K562 (cell line): ENCODE measurements at places on chromosomes 3 and 15. TPM values are rescaled to one million over a fixed set of nuclear protein-coding genes. Genes with fewer than 3 reads are reported as not detected.

Gene FOXB1
- not detected in 2 replicates for total RNA-seq

Gene MYH15
- total RNA-seq: 0.07 and 0.29 TPM in 2 replicates

Gene AMOTL2
- 0.31 and 0.54 TPM in 2 replicates for total RNA-seq

Gene SLC24A1
- 6.7 and 8.2 TPM in 2 replicates for total RNA-seq

Gene SEC61A1
- 112 and 113 TPM in 2 replicates for total RNA-seq

Gene DTX3L
- total RNA-seq: 6.2 and 6.6 TPM in 2 replicates

Gene ADAMTS9
- total RNA-seq: 0.13 and 0.18 TPM in 2 replicates

GRCh38 chr3:186049001-186049400 lies 59.9 kb downstream of the ETV5 start:
- no peak overlapping the region for H3K27ac ChIP-seq
- no peak overlapping the region for H3K4me3 ChIP-seq
- no peak for DNase-seq
- H3K4me1 ChIP-seq: no peaks in the 10 kb centered on the region; the same call in 2 of the 3 replicates
- H3K36me3 ChIP-seq: peaks cover 14% of the 10 kb centered on the region; the same call in 2 of the 3 replicates

DNA sequence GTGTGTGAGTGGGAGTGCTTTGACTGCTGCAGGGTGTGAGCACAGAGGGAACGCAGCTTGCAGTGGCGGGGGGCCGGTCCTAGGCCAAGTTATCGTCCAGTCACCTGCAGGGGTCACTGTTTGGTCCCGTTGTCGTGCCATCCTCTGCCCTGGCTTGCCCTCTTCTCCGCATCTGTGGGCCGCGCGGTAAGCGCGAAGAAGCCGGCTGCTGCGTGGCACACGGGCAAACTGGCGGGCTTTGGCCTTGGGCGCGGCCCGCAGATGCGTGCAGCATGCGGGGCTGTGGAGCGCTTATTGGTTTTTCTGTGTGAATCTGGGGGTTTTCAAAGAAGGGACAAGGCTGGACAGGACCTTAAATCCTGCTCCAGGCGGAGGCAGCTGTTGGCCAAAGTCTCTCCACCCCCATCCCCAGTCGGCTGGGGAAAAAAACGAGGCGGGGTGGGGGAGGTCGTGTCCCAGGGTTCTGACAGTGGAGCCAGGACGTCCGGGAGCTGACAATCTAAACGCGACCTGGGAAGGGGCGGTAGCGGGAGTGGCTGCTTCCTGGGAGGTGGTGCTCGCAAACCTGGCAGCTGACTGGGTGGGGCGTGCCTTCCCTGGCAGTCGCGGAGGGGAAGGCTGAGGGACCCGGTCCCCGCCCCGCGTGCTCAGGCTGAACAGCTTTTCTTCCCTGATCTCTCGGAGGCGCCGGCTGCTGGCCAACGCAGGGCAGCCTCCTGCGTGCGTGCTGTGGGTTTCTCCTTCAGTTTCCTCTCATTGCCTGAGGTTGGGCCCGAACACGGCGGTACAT lies 39.7 kb upstream of the VEPH1 start:
- no peak for DNase-seq
- H3K4me1 ChIP-seq: no peaks in the 10 kb centered on the region; the same call in 2 of the 3 replicates
- H3K36me3 ChIP-seq: no peaks in the 10 kb centered on the region
- no peak overlapping the region for H3K27ac ChIP-seq
- no peak overlapping the region for H3K4me3 ChIP-seq

DNA sequence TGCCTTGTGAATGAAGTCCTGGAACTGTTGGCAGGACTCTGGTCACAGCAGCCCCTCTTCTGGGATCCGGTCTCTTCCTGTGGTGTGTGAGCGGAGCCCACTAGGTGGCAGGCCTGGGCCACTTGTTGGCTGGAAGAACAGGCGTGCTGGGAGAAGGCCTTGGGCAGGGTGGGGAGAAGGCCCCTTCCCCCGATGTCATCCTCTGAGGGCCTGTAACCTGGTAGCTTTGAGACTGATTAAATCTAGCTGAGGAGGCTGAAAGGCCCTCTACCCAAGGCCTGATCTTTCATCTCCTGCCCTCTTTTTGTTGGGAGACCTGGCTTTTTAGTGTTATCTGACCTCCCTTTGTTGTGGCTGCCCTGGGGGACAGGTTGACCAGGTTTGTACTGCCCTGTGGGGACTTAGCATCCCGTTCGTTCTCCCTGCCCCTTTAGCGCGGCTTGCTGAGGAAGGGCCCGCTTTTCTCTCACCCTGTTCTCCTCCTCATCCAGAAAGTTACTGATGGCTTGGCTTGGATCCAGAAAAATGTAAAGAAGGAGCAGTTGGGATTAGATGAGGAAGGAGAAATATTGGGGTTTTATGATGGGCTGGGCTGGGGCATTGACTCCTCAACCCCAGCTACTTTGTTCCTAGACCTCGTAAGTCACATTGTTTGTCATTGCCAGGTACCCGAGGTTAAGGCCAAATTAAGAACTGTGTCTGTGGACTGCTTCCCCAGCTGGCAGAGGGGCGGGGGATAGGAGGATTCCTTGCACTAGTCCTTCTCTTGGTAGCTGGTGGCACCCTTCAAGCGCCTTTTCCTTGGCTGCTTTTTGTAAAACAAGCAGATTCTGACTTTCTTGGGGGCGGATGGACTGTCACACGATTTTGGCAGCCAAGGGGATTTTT lies 48.5 kb downstream of the CHCHD6 start:
- DNase-seq: peak; percentile 68
- no peak overlapping the region for H3K4me3 ChIP-seq
- no peaks in the 10 kb centered on the region for H3K27me3 ChIP-seq
- peaks cover 4% of the 10 kb centered on the region; the same call in 2 of the 3 replicates for H3K4me1 ChIP-seq
- no peaks in the 10 kb centered on the region; the same call in 2 of the 3 replicates for H3K36me3 ChIP-seq
- H3K27ac ChIP-seq: no peak overlapping the region; the same call in 2 of the 3 replicates

DNA sequence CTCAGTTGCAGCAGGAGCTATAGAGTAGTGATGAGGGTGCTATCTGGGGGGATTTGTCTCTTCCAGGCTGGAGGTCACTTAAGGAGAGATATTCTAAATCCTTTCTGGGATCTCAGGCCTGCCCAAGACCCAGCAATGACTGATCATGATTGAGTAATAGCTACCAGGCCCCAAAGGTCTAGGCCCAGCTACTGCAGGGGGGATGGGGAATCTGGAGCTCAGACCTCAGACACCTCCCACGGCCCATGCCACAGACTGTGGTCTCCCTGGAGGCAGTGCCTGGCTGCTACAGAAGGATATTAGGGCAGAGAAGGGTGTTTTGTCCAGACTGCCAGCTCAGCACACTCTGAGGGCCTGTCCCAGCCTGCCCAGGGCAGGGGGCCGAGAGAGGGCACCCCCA lies 6.9 kb downstream of the SLC38A3 start:
- H3K27me3 ChIP-seq: peaks cover 18% of the 10 kb centered on the region
- H3K27ac ChIP-seq: no peak overlapping the region
- H3K4me3 ChIP-seq: no peak overlapping the region
- no peaks in the 10 kb centered on the region; the same call in none of the 2 replicates for H3K4me1 ChIP-seq
- no peaks in the 10 kb centered on the region for H3K36me3 ChIP-seq

- no peaks in the 10 kb centered on the region; the same call in 1 of the 2 replicates for H3K27me3 ChIP-seq
- no peak overlapping the region for H3K4me3 ChIP-seq
- H3K27ac ChIP-seq: no peak overlapping the region
- H3K36me3 ChIP-seq: no peaks in the 10 kb centered on the region
Measured at GRCh38 chr15:56532721-56533460, 68.0 kb upstream of the MNS1 start.

- no peak for DNase-seq
- no peak overlapping the region for H3K27ac ChIP-seq
- H3K4me1 ChIP-seq: no peaks in the 10 kb centered on the region
- no peaks in the 10 kb centered on the region for H3K27me3 ChIP-seq
- no peaks in the 10 kb centered on the region for H3K36me3 ChIP-seq
- H3K4me3 ChIP-seq: no peak overlapping the region
Measured at GRCh38 chr3:135752851-135753250, 212.7 kb upstream of the PPP2R3A start.

- peaks cover 29% of the 10 kb centered on the region for H3K27me3 ChIP-seq
- DNase-seq: no peak
- H3K4me3 ChIP-seq: no peak overlapping the region
- peaks cover 11% of the 10 kb centered on the region for H3K4me1 ChIP-seq
- H3K36me3 ChIP-seq: no peaks in the 10 kb centered on the region
Measured at GRCh38 chr3:126287171-126287535, 70.1 kb downstream of the KLF15 start.

GRCh38 chr3:196412704-196413103 lies 19.5 kb downstream of the UBXN7 start:
- DNase-seq: no peak
- no peak overlapping the region for H3K4me3 ChIP-seq

- DNase-seq: no peak
- H3K4me1 ChIP-seq: peaks cover 3% of the 10 kb centered on the region; the same call in 1 of the 2 replicates
- H3K27ac ChIP-seq: peak overlapping the region; percentile 67; the same call in 2 of the 3 replicates
- no peaks in the 10 kb centered on the region; the same call in 2 of the 3 replicates for H3K36me3 ChIP-seq
Measured at GRCh38 chr3:65605876-65606432, 432.8 kb downstream of the MAGI1 start.

GRCh38 chr3:9035473-9035872 lies 72.2 kb upstream of the RAD18 start:
- H3K27ac ChIP-seq: no peak overlapping the region
- no peak overlapping the region for H3K4me3 ChIP-seq
- peaks cover 12% of the 10 kb centered on the region; the same call in 2 of the 3 replicates for H3K27me3 ChIP-seq
- no peaks in the 10 kb centered on the region for H3K4me1 ChIP-seq
- no peak for DNase-seq
- H3K36me3 ChIP-seq: no peaks in the 10 kb centered on the region

DNA sequence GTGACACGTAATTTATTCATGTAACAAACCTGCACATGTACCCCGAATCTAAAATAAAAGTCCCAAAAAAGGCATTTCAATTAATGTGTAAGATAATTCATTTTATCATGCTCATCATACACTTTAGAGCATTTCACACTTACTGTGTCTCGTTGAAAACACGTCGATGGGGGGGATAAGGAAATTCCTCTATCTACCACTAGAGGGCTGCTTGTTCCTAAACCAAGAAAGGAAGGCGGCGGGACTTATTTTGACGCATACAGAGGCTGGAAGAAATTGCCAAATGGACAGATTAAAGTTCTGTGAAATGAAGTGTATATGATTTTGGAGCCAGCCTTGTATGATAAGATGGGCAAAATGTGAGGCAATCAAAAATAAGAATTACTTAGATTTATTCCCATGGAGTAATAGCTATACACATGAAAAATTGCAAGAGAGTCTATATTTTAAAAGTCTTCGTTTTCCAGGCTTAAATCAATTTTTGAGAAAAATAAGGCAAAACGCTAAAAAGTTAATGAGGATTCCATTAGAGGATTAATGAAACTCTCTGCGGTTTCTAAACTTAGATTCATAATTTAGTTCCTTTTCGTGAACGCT lies 346.8 kb downstream of the CNTN3 start:
- no peaks in the 10 kb centered on the region for H3K36me3 ChIP-seq
- H3K4me1 ChIP-seq: no peaks in the 10 kb centered on the region
- DNase-seq: peak; percentile 29

GRCh38 chr3:151203051-151203420 lies at the start of gene GPR171:
Gene GPR171 (minus strand): TSS chr3:151203216. CDS start chr3:151199386, 3,830 bp downstream.
- no peak within 1 kb of the TSS for H3K4me3 ChIP-seq
- H3K4me1 ChIP-seq: no peaks in the 10 kb centered on the region
- H3K27ac ChIP-seq: no peak within 1 kb of the TSS
- no peaks in the 10 kb centered on the region; the same call in 2 of the 3 replicates for H3K27me3 ChIP-seq
- H3K36me3 ChIP-seq: no peaks in the 10 kb centered on the region

- no peak overlapping the region for H3K27ac ChIP-seq
- no peak for DNase-seq
- H3K4me3 ChIP-seq: no peak overlapping the region
- H3K4me1 ChIP-seq: no peaks in the 10 kb centered on the region
Measured at GRCh38 chr3:61449327-61450040, 111.9 kb upstream of the PTPRG start.

- H3K4me1 ChIP-seq: no peaks in the 10 kb centered on the region
- H3K36me3 ChIP-seq: no peaks in the 10 kb centered on the region
- H3K27ac ChIP-seq: no peak overlapping the region
- H3K27me3 ChIP-seq: peaks cover 4% of the 10 kb centered on the region; the same call in 1 of the 2 replicates
- H3K4me3 ChIP-seq: no peak overlapping the region
- no peak for DNase-seq
Measured at GRCh38 chr3:149186721-149187120, 34.9 kb downstream of the CP start.

GRCh38 chr3:123719862-123720453 lies 135.1 kb upstream of the HACD2 start:
- no peaks in the 10 kb centered on the region for H3K36me3 ChIP-seq
- no peak overlapping the region for H3K4me3 ChIP-seq
- H3K27me3 ChIP-seq: no peaks in the 10 kb centered on the region
- no peak overlapping the region for H3K27ac ChIP-seq

DNA sequence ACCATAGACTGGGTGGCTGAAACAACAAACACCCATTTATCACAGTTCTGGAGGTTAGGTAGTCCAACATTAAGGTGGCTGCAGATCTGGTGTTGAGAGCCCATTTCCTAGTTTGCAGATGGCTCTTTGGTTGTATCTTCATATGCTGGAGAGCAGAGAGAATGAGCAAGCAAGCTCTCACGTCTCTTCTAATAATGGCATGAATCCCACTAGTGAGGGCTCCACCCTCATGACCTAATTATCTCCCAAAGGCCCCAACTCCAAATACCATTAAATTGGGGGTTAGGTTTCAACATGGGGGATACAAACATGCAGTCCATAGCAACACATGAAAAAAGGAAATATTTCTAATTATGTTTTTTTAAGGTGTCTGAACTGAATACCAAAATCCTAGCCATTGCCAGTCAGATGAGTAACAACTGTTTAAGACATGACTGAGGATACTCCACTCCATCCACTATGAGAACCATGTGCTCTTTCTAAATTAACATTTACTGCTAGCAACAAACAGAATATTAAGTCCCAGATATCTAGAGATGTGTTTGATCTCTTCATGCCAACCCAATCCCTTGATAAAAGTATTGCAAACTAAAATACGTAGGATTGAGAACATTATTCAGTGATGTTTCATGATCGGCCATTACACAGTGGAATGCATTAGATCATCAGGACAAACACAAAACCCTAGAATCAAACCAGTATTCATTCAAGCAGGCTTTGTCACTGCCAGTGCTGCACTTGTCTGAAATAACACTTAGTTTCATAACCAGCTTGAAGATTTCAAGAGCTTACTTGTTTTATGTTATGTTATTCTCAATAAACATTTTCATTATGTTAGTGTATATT lies 340.3 kb downstream of the SLC9A9 start:
- no peak overlapping the region for H3K4me3 ChIP-seq
- no peak for DNase-seq
- H3K4me1 ChIP-seq: no peaks in the 10 kb centered on the region
- peaks cover 6% of the 10 kb centered on the region; the same call in 1 of the 2 replicates for H3K27me3 ChIP-seq
- no peak overlapping the region for H3K27ac ChIP-seq

DNA sequence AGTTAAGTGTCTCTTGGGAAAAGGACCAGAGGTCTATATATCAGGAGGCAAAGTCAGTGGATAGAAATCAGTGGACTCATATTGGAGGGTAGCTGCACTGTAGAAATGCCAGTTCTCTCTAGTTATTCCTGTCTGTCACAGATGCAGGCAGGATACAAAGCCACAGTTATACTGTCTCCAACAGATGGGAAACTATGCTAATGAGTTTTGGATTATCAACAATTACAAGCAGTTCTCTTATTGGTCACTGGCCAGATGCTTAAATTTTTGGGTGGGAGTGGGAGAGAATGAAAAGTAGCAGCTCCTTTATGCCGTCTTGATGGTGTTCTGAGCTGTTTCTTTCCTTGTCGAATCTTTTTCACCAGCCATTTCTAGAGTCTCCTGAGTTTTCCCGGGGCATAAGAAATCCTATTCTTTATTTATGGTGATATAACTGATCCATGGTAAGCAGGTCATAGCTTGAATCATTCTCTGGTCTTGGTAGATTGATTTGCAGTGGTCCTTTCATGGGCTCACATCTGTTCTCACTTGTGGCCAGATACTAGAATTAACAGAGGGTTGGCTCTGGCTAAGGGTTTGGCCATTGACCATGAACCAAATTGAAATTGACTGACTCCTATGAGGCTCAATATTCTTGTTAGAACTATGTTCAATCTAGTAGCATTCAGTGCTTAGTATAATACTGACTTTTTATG lies 44.6 kb upstream of the RBMS3 start:
- no peak for DNase-seq
- H3K4me3 ChIP-seq: no peak overlapping the region
